ENCODE measurements at places on chromosomes 3 and 15.

GRCh38 chr3:132378048-132378762, 39.1 kb upstream of the DNAJC13 start:
- no peak for DNase-seq

DNA sequence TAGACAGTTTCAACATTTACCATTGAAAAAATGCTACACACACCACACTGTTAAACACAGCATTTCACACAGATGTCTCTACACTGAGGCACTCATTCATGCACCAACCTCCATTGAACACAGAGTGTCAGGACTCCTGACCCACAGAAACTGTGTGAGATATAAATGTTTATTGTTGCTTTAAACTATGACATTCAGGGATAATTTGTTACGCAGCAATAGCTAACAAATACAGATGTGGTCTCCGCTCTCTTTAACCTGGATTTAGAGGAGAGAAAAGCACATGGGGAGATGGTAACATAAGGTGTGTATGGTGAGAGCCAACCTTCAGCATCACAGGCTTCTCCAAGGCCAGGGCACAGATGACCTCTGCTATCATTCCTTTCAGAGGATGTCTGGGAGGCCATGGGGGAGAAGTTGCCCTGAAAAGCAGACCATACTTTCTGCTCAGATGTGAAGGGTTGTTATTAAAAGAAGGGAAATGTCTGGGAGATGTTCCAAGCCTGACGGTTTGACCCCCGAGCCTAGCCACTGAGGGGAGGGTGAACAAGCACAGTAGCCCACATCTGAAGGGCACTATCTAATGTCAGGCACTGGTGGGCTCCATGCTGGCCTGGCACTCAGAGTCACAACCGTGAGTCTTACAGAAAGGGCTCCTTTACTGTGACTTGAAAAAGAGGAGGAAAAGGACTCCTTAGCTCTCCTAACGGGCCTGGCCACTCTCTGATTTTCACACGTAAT, 284.5 kb upstream of the TLE3 start:
- DNase-seq, result no peak

DNA sequence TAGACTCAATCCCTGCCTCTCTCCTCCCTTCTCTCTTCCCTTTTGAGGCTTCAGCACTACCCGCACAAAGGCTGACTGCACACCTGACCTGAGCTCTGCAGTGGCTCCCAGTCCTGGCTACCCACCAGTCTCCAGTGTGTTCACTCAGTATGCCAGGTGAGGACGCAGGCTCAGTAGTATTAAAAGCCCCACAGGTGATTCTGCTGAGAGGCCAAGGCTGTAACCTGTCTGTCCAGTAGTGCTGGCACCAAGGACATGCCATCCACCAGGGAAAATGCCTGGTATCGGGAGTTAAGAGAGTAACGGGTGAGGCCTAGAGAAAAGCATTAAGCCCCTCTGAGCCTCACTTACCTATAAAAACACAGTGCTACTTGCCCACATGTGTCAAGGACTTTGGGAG, 20.9 kb downstream of the FYCO1 start:
- no peak for DNase-seq

DNA sequence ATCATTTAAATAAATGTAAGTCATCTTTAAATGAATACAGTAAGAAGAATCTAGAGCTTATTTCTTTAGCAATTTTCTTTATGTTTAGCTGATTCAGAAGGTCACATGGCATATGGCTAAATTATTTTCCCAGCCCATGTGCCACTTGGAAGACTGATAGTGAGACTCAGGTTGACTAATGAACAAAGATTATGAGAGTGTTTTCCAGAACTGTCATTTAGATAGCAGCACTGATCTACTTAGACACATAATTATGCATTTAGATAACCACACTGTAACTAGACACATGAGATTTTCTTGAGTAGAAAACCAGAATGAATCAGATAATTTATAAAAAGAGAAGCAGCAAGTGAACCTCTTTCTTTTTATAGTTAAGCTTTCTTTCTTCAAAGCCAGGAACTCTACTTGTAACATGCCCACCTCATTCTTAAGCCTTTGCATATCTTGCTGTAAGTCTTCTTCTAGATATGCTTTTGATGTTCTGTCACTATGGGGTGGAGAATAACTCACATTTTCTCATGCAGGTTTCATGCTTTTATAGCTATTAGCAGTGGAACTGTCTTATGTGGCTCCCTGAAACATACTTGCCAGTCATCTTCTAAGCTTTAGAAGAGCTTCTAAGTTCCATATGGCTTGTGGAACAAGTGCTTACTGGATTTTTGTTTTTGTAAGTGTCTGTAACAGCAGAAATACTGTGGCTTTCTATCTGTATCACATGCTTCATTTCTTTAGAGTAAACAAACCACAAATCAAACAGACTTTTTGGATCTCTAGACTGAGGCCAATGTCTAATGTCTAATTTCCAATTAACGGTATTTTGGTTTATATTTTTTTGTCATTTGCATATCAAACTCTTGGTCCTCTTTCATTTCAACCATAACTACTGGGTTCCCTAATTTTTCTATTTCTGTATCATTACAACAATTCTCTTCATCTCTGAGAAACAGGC, 101.4 kb downstream of the LMLN start:
- DNase-seq, result no peak

DNA sequence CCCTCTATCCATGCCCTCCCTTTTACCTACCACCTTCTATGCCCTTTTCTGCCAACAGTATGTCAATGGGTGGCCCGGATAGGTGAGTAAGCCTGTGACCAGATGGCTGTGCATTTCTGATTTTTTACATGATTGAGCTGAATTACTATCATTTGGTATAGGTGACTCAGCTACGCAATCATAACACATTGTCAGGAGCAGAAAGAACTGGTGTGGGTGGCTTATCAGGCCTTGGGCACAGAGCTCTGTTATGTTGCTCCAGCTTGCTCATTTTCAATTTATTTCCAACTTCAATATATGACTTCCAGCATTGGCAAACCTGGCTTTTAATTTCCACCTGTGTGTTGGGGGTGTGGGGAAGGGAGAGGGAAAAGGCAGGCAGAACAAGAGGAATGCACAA, 86.6 kb upstream of the AGBL1 start:
- DNase-seq, result no peak

- no peak for DNase-seq
Measured at GRCh38 chr3:194280777-194281176, 70.4 kb downstream of the CPN2 start.

DNA sequence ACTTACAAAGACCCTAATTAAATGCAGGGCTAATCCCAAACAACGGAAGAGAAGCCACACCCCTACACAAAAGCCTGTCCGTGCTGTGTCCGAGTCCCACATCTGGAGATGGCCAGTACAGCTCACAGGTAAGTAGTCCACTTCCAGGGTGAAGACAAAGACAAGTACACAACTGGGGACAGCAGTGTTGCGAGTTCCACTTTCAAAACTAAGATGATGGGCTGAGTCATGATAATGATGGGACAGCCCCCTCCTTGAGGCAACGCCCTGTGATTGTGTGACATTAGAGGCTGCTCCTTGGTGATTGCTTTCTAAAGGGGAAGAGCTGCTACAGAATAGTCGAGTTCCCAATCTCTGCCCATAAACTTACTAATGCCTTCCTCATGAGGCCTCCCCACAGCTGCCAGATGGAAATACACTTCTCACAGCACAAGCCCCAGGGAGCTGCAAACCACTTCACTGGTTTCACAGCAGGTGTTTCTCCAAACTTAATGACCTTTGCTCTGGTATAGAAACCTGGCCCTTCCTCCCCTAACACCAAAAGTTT, 27.6 kb downstream of the RFT1 start:
- no peak for DNase-seq

DNA sequence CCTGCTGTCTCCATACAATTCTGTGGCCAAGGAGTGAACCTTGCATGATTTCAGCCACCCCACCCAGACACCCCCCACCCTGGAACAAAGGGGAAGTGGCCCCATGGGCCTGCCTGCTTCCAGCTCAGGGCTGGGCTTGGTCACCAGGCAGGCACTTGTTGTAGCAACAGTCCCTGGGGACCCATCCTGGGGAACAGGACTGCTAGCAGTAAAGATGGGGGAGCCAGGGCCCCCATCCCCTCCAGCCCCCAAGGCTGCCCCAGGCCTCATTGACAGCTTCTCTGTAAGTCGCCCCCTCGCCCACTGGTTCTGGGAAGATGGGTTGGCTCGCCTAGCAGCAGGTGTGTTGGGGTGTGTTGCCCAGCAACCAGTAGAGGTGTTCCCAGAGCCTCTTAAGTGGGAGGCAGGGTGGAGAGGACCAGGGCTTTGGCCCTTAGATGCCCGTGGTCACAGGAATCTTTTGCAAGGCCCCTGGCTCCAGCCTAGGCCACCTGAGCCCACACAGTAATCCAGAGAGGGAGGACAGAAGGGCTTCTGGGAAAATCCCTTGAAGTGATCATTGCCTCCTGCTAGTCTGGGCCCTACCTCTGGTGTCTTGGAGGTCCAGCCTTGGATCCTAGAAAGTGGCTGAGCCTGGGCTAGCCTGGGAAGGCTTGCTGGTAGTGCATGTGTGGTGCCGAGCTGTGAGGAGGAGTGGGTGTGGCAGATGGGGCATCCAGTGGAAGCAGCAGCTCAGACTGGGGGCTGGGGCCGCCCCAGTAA, 48.9 kb downstream of the CYP11A1 start:
- DNase-seq, result no peak

DNA sequence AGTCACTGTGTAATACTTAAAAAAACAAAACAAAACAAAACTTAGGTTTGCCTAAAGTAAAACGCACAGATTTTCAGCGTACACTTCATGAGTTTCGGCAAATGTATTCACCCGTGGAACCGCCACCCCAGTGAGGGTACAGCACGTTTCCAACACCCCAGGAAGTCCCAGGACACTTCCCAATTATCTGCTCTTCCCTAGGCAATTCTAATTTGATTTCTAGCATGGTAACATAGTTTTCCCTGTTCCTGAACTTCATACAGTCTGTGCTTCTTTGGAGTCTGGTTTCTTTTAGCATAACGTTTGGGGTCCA, 497 bp upstream of the CLASP2 start:
- DNase-seq, result no peak

Measured in EL (cell line).